Umbilical cord (tissue), 2 donors: ENCODE measurements at places on chromosomes 4 and X. TPM values are rescaled to one million over a fixed set of nuclear protein-coding genes. Genes with fewer than 3 reads are reported as not detected.

KIF4A gene
- 0.24 TPM for total RNA-seq

- DNase-seq = peak; percentile 74
These were observed 97.6 kb downstream of the MGST2 start for GRCh38 chr4:139763205-139763604.

GRCh38 chrX:11537141-11537540 lies 128.6 kb downstream of the ARHGAP6 start:
- peak; percentile 34 for DNase-seq

REELD1 gene
- not detected for total RNA-seq

LIMCH1 gene
- 144 TPM for total RNA-seq

EREG gene
- 3.9 TPM for total RNA-seq

DNA sequence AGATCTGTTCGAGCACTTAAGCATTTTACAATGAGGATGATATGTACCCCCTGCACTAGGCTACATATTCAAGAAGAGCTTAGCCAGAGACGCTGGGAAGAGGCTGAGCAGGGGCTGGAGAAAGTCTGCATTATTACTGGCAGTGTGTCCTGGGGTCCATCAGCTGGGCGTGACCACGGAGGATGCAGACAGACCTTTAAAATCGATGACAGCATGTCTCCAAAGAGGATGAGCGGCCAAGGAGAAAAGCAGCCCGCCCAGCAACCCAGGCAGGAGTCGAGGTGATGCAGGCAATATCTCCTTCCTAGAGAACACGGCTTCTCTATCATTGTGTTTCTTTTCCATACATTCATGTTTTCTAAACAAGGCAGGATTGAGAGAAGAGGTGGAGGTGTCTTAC lies 300.7 kb downstream of the USP46 start:
- no peak for DNase-seq

DNA sequence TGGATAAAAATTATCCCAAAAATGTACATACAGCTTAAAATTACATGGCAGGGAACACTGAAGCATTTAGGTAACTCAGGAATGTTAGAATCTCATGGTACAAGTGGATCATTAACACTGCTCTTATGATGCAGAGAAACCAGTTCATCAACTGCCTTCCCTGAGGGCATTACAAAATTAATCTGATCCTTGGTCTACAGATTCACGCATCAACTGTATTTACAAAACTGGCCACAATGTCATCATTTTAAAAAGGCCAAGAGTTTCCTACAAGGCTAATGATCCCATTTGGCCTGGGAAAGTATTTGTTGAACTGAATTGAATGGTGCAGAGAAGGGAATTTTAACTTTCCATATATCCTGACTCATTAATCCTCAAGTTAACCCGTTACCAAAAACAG lies 84.6 kb downstream of the TSPAN5 start:
- no peak for DNase-seq

CASP6 gene
- total RNA-seq = 19.3 TPM

DOCK11 gene
- 18.3 TPM for total RNA-seq

DNA sequence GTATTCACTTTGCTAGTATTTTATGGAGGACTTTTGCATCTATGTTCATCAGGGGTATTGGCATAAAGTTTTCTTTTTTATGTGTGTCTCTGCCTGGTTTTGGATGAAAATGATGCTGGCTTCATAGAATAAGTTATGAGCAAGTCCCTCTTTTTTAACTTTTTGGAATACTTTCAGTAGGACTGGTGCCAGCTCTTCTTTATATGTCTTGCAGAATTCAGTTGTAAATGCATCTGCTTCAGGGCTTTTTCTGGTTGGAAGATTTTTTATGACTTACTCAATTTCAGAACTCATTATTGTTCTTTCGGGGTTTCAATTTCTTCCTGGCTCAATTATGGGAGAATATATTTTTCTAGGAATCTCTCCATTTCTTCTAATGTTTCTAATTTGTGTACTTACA lies 9.1 kb upstream of the CSN2 start:
- peak; percentile 15 for DNase-seq

GRCh38 chr4:152652102-152652501 lies 27.7 kb downstream of the TMEM154 start:
- no peak for DNase-seq

- no peak for DNase-seq
These were observed 56.4 kb downstream of the FBXW7 start for GRCh38 chr4:152479428-152480026.

GAGE12G gene
- total RNA-seq = not detected

HTN3 gene
- 4.8 TPM for total RNA-seq

NRK gene
- total RNA-seq = 2.4 TPM

GRCh38 chrX:47596256-47596655 lies 14.0 kb downstream of the TIMP1 start:
- DNase-seq = peak; percentile 49

DNA sequence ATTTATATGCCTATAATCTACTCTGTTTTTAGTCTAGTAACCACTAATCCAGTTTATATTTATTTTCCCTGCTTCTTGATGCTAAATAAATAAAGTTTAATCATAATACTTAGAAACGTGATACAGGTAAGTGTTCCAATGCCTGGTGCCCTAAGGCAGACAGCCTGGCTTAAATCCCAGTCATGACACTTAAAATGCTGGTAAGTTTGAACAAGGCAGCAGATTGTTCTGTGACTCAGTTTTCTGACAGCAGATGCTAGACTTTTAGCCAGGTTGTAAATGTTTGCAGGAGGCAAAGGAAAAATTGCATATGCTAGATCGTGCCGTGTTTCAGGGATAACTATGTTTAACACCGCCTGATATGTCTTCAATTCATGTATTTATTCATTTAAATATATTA lies 2661.6 kb downstream of the PCDH7 start:
- DNase-seq = peak; percentile 7

DCX gene
- total RNA-seq = 0.72 TPM

MAMLD1 gene
- 0.72 TPM for total RNA-seq

GRCh38 chr4:124209211-124209610 lies 503.3 kb downstream of the ANKRD50 start:
- peak; percentile 24 for DNase-seq

- no peak for DNase-seq
These were observed 286.9 kb upstream of the FGF16 start for GRCh38 chrX:77160301-77160700.

AMBN gene
- 7.9 TPM for total RNA-seq

DNA sequence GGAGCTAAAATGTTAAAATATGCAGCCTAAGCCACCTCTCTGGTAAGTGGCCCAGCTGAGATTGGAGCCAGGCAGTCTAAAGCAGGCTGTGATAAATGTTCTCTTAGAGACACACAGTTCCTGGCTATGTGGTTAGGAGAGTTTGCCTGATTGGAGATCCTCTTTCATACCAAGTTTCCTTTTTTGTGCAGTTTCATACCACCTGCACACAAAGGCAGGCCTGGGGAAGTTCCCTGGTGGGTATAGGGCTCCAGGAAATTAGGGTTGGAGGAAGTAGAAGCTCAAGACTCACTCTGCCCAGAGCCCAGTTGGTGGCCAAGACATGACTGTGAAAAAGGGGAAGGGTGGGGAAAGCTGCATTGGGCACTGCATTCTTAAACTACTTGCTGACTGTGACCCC lies 16.9 kb downstream of the CYBB start:
- DNase-seq = peak; percentile 18

DNA sequence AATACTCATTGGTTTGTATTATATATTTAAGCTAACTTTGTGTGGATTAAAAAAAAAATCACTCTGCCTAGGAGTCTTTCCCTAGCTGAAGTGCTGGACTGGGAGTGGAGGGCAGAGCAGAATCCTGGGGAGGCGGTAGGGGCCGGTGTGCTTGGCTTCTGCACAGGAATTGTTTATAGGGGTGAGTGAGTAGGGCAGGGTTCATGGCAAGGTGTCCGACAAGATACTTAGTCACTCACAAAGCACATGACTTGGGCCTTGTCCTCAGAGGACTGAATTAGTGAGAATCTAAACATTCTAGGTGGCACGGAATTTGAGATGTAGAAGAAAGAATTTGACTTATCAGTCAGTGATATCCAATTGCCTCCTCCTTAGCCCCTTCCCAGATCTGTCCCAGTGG lies 32.2 kb downstream of the FNIP2 start:
- DNase-seq = no peak

GRCh38 chrX:149831473-149831872 lies 49.5 kb upstream of the MAGEA8 start:
- DNase-seq = no peak

GRCh38 chr4:183435803-183436202 lies 8.6 kb upstream of the CDKN2AIP start:
- DNase-seq = no peak

DNA sequence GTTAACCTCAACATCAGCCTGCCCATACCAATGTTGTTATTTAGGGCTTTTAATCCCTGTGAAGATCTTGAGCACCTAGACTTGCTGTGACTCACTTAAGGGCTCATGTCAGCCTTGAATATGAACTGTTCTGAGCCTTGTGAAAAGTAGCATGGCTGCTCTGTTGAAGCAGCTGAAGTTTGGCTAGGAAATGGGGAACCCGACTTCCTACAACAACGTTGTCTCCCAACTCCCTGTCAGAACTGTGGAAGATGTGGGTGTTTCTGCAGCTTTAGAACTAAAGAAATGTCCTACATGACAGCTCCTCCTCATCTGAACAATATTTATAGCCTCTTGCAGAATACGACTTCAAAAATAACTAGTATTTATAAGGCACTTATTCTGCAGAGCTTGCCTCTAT lies 27.5 kb downstream of the STOX2 start:
- no peak for DNase-seq

ADH7 gene
- 2.4 TPM for total RNA-seq

MCF2 gene
- 4.8 TPM for total RNA-seq

GRCh38 chr4:143046454-143046853 lies 138.3 kb upstream of the USP38 start:
- no peak for DNase-seq
